ENCODE measurements at places on chromosomes 3 and 15.

GRCh38 chr3:122890077-122890719, 95.3 kb downstream of the SLC49A4 start:
- no peak for DNase-seq

DNA sequence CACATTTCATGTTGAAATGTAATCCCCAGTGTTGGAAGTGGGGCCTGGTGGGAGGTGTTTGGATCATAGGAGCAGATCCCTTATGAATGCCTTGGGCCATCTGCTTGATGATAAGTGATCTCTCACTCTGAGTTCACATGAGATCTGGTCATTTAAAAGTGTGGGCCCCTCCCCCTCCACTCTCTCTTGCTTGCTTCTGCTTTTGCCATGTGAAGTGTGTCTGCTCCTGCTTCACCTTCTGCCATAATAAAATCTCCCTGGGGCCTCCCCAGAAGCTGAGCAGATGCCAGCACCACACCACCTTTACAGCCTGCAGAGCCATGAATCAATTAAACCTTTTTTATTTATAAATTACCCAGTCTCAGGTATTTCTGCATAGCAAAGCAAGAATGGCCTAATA, 14.2 kb upstream of the CD200R1L start:
- DNase-seq = no peak

GRCh38 chr15:52652984-52653383, 26.2 kb downstream of the ATOSA start:
- no peak for DNase-seq

- DNase-seq = no peak
These were observed 4.9 kb downstream of the TMED3 start for GRCh38 chr15:79315623-79316328.

GRCh38 chr3:151552589-151552988, 91.7 kb upstream of the IGSF10 start:
- DNase-seq = no peak

GRCh38 chr3:99246010-99246654, 344.6 kb upstream of the DCBLD2 start:
- no peak for DNase-seq

- DNase-seq = no peak
These were observed 4.7 kb downstream of the ZIC1 start for GRCh38 chr3:147413686-147414389.

- DNase-seq = no peak
These were observed 203.8 kb downstream of the TPRG1 start for GRCh38 chr3:189375532-189375931.

DNA sequence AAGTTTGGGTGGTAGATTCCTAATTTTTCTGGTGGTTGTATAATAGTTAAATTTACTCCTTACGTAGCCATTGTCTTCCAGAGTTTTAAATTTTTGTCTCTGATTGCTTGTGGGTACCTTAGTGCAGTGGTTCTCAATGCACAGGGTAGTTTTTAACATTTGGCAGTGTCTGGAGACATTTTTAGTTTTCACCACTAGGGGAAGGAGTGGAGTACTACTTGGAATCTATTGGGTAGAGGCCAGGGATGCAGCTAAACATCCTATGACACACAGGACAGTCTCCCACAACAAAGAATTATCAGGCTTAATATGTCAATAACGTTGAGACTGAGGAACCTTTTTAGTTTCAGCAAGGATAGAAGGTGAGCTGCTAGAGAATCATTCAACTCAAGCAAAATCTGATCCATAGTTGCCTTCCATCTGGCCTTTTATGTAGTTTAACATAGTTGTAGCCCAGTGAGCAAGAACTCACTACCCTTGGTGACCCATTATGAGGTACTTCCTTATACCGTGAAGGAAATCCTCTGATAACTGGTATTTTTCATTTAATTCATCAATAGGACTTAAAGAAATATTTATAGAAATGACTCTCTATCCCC, 8.6 kb upstream of the STX19 start:
- DNase-seq = no peak

DNA sequence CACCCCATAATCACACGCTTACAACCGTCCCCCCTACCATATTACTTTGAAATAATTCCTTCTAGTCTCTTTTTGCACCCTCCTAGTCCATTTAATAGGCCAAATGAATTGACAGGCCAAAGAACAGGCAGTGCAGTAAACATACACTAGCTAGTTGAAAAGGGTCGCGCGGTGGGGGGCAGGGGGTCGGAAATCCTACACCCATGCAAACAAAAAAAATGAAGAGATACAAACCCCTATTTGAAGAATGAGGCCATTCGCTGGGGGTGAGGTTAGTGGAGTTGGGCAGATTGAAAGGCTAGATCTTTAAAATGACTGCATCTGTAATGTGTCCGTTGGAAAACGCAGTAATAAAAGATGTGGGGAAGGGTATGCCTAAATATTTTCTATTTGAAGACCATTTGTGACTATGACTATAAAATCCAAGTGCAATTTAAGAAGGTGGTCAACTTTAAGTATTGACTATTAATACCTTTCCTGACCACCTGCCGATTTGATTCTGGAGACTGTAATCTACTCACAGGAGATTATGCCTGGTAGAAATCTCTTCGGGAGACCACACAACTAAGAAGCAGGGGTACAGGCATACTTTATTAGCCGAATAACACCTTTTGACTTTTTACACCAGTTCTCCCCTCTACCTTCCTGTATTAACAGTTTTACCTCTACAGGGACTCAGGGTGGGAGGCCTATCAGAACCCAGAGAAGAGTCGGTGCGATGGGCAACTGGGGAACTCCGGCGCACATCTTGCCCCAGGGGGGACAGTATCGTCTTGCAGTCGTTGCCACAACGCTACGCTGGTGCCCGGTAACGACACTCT, 762 bp upstream of the ARL6 start:
- DNase-seq = no peak

DNA sequence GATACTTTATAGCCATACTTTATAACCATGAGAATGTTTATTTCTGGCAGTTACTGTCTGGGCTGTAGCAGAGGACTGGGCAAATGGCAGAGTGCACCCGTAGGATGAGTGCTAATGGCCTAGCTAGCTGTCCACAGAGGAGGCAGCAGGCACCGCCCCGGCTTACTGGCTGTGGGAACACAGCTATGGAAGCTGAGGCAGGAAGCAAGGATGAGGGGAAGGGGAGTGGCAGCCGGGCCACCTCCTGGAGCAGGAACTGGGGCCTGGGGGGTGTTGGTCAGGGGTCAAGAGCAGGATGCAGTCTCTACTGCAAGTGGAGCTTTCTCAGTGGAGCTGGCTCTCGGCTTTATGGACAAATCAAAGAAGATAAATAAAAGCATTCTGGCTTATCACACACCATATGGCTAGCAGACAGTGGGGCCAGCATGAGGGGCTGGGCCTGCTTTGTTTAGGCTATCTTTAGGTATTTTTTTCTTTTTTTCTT, 316.8 kb upstream of the CTDSPL start:
- no peak for DNase-seq

Data from T-helper 17 cell (primary cell).